ENCODE measurements at places on chromosomes 13 and 19.

GRCh38 chr13:106568299-106569003 lies 514 bp upstream of the ARGLU1 start:
- DNase-seq, result no peak

DNA sequence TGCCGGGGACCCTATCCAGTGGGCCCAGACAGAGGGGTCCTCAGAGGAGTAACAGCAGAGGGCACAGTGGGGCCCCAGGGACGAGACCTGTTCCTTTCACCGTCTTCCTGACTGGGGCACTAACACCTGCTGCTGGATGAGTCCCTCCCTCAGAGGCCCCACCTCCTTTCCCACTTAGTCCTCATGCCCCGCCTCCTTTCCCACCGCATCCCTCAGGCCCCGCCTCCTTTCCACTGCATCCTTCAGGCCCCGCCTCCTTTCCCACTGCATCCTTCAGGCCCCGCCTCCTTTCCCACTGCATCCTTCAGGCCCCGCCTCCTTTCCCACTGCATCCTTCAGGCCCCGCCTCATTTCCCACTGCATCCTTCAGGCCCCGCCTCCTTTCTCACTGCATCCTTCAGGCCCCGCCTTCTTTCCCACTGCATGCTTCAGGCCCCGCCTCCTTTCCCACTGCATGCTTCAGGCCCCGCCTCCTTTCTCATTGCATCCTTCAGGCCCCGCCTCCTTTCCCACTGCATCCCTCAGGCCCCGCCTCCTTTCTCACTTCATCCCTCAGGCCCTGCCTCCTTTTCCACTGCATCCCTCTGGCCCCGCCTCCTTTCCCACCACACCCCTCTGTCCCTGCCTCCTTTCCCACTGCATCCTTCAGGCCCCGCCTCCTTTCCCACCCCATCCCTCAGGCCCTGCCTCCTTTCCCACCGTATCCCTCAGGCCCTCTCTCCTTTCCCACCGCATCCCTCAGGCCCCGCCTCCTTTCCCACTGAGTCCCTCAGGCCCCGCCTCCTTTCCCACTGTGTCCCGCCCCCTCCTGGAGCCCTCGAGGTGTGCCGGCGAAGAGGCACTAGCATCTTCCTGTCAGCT lies 6.7 kb downstream of the SPPL2B start:
- DNase-seq, result no peak

DNA sequence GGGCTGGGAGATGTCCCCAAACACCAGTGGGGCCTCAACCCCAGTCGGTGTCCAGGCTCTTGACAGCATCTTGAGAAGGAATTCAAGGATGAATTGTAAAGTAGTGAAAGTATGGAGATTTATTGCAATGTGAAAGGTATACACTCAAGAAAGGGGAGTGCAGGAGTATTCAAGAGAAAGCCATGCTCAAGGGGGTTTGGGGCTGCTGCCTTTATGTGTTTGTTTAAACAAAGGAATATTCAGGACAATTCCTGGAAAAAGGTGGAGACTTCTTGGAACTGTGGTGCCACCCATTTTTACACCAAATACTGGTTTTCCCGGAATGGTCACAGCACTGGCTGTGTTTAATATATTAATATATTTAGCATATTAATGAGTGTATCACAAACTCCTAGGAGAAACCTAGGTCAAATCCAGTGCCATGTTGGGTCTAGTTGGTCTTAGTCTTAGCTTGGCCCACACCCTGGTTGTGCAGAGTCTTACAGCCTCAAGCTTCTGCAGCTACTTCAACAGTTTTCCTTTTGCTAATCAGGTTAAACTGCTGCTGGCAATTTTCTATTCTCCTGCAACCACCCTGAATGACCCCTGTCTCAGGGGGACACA lies 138.5 kb upstream of the TMTC4 start:
- DNase-seq, result no peak

- no peak for DNase-seq
These were observed 140.6 kb upstream of the FRY start for GRCh38 chr13:31890946-31891345.

- DNase-seq, result no peak
These were observed 149.6 kb downstream of the SIPA1L3 start for GRCh38 chr19:38056646-38057045.

DNA sequence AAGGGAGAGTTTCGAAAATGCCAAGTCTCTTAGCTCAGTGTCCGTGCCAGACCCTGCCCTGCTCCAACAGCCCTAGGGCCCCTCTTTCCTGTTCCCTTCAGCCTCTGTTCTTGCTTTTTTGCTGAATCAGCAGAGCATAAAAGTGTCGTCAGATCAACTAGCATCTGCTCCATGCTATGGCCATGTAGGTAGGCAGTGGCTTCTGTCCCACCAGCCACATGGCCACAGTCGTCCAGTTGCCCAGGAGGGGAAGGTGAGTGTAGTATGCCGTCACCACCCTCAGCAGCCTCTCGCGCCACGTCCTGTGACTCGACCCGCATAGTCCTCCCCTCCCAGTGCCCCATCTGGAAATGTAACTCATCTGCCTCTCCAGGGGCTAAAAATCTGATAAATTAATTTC lies 50.9 kb upstream of the ATP11A start:
- DNase-seq, result no peak

DNA sequence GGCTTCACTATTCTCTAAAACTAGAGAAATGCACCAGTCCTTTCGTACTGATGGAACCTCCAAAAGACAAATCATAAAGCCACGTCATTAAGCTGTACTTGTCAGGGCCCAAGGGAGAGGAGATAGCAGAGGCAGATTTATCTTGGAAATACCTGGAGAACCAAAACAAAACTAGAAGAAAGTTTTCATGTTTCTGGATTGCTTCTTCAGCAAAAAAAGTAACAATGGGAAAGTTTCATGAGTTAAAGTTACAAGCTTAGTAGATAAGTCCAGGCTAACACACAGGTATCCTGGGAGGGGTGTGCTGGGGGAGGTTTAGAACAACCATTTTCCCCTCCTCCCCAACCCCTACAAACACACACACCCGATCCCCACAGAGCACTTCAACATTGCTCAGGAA lies 21.6 kb downstream of the RANBP3 start:
- DNase-seq, result no peak

- DNase-seq, result no peak
These were observed 1.7 kb upstream of the ZNF446 start for GRCh38 chr19:58474291-58474996.

DNA sequence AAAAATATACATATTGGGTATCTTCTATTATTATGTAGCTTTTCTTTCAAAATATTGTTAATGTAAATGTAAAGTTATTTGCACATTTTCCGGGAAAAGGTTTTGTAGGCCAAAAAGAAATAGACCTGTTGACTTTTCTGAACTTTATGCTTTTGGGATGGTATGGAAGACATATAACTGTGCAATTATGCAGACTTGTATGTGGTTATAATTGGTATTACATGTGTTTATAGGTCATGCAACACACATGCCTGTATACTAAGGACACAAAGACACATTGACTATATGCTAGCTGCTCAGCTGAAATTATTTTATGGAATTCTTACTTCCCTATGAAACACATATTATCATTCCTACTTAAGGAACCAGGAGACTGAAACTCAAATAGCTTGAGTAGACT lies 2.3 kb upstream of the NBEA start:
- no peak for DNase-seq

- DNase-seq, result no peak
These were observed 18.3 kb downstream of the ZNF527 start for GRCh38 chr19:37389234-37389633.

GRCh38 chr19:492091-492531 lies 4.2 kb upstream of the MADCAM1 start:
- DNase-seq, result peak; percentile 36

GRCh38 chr13:111508902-111509509 lies 188.6 kb downstream of the TEX29 start:
- DNase-seq, result no peak

- no peak for DNase-seq
These were observed 342.3 kb downstream of the GPC5 start for GRCh38 chr13:91740756-91741155.

DNA sequence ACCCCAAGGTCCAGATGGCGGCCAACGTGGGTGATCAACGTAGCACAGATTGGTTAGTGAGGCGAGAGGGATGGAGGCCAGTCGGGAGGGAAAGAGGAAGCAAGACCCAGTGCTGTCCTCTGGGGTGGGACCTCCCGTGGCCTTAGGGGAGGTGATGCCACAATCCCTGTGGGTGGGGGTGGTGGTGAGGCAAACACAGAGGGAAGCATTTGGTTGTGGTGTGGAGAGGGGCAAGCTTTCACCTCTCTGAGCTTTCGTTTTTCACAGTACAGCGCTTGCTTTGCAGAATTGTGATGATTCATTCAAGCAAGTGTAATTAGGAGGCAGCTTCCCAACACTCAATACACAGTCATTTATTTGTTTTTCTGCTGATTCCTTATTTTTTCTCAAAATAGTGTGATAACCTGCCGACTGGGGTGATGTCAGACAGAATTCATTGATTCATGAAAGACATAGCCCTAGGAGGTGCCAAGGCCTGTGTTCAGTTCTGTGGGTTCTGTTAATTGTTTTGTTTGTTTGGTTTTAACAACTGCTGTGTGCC lies 2.4 kb downstream of the LENG8 start:
- no peak for DNase-seq

GRCh38 chr13:59112221-59112718 lies 1051.5 kb downstream of the DIAPH3 start:
- no peak for DNase-seq

DNA sequence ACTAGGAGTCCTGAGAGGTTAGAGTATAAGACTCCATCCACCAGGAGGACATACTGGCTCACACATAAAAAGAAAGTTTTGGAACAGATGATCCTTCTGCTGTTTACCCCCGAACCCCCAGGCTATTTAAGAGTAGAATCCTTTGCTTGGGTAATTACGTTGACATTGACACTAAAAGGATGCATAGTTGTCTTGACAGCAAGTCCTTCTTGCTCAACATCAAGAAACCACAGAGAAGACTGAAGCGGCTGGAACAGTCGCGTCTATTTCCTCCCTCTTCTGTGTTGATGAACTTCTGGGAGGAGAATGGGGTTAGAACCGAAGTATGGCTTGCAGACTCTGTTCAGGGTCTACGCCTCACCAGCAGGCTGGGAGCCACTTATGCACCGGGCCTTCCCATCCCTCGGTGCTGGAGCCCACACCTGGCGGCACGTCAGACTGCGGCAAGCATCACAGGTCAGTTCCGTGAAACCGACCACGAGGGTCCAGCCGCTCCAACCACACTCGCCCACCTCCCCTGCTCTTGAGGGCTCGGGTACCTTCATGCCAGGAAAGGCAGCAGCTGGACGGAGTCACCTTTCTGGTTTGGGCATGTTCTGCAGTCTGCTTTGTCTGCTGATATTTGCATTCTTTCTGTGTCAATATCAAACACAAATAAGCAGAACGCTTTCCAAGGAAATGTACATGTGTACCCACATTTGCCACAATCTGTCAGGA lies 42.4 kb upstream of the RANBP3 start:
- DNase-seq, result no peak

Measured in WTC11 (cell line).